Cardiac septum (tissue), 1 donor: ENCODE measurements at places on chromosomes 7 and 10.
A peak's percentile ranks its signal among the peaks of the same experiment; 100 is the strongest.

DNA sequence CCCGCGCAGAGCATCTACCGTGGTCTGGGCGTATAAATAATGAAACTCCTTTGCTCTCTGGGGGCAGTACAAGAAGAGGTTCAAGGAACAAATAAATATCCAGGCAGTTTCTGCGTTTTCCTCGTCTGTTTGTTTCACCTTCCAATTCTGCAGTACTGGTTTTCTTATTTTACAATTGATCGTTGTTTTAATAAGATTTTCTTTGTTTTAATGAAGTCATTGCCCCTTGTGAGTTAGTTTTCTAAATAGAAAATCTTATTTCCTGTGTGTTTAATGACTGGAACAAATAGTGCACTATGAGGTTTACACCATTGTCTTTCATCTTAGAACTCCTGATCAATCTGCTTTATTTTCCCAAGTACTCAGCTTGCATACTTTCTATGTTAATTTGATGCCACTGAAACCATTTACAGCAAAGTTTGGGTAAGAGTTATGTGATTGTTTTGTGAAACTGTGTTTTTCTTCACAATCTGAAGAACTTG lies 1.2 kb downstream of the PLEKHA1 start:
- no peak for DNase-seq

- DNase-seq: no peak
Measured at GRCh38 chr7:42372479-42372878, 135.5 kb upstream of the GLI3 start.

DNA sequence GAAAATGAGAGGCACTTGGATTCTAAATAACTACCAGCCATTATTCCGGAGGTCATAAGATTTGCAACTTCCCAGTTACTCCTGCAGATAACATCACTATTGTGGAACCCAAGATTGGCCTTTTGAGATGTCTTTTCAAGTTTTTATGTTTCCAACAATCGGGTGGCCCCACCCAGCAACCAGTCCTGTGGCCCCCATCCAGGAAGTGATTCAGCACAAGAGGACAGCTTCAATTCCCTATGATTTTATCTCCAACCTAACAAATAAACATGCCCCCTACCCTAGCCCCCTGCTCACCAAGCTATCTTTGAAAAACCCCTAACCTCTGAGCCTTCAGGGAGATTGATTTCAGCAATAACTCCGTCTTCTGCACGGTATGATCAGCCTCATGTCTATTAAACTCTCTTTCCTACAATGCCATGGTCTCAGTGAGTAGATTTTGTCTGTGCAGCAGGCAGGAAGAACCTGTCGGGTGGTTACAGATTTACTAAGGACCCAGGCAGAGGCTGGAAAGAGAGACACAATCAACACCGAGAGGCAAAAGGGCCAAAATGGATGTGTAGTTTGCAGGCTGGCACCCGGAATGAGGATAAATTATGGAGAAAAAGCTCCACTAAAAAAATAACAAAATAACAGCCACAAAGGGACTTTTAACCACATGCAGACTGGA lies 83.9 kb upstream of the UNC5B start:
- DNase-seq: no peak

DNA sequence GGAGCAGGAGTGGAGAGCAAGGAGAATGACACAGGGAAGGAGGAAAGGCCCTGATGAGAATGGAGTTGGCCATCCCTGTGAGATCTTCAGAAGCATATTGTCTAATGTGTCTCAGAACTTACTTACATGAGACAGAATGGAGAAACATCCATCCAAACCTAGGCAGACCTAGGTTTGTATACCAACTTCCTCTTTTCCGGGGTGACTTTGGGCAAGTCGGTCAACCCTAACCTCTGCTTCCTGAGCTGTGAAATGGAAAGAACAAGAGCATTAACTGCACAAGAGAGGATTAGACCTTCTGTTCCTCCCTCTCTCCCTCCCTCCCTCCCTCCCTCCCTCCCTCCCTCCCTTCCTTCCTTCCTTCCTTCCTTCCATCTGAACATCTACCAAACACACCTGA lies 4.5 kb downstream of the GHRHR start:
- DNase-seq: no peak

DNA sequence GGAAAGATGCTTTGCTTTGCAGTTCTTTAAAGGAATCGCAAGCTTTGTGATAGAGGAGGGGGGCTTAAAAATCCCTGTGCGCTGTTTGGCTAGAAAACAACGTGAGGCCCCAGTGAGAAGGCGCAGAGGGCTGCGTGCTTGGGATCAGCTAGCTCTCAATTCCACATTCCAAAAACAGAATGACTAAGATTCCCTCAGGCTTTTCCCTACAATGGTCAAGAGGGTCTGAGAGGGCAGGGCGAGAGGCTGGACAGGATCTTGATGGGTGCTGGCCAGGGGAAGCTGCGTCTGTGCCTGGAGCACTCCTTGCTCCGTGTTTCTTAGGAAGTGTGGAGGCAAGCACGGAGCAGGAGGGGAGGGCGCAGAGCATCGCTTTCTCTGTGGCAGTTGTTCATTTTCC lies 72.1 kb upstream of the INHBA start:
- DNase-seq: no peak

- peak; percentile 72 for DNase-seq
Measured at GRCh38 chr10:84176836-84177474, 3.4 kb downstream of the GPR15LG start.
